Endothelial cell (in vitro differentiated cells): ENCODE measurements at places on chromosomes 1 and 21.

DNA sequence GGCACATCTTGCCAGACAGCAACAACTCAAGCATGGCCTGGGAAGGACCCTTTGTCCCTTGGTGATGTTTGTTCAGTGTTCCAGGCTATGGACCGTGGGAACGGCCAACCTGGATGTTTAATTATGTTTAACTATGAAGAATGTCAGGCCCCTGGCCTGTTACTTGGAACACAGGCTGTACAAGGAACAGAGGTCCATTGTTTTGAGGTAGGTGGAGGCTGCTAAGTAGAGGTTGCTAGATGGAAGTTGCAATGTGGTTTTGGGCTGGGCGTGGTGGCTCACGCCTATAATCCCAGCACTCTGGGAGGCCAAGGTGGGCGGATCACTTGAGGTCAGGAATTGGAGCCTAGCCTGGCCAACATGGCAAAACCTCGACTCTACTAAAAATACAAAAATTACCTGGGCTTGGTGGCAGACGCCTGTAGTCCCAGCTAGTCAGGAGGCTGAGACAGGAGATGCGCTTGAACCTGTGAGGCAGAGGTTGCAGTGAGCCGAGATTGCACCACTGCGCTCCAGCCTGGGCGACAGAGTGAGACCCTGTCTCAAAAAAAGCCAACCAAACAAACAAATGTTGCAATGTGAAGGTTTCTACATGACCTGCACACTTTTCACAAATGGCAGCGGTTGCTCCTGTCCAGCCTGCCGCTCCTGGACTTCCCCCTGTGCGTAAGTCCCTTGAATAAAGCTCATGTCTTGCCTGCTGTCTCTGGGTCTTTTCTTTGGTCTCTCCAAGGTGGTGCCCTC, 2.5 kb upstream of the LEFTY1 start:
- no peak for DNase-seq

DNA sequence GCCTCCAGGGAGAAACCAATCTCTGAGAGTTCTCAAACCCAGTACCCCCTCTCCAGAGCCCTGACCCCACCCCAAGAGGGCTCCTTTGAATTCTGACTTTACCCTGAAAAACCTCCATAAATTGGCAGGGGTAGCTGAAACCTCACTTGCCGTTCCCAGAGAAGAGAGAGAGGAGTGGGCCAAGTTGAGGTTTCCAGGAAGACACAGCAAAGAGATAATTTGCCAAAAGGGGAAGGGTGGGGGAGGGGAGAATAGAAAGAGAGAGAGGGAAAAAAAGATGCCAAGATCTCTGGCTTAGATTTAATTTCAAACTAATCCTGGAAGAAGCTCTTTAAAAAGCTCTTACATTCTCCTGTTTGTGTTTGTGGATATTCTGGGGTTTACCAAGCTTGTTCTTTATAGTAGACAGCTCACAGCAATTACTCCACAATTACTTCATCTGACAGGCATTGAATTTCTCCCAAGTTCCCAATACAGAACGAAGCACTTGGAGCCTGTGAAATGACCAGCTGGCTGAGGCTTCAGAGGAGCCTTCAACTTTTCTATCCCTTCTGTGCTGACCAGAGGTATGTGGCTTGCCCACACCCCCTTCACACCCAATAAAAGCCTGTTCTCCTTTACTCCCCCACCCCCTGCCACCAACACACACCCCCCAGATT, 1.1 kb upstream of the GRHL3 start:
- no peak for DNase-seq

GRCh38 chr1:86154571-86155050, 2.0 kb downstream of the COL24A1 start:
- peak; percentile 13 for DNase-seq

- DNase-seq = no peak
Measured at GRCh38 chr1:35546614-35547013, 10.6 kb downstream of the KIAA0319L start.

- DNase-seq = no peak
Measured at GRCh38 chr21:45622416-45623097, 21.0 kb upstream of the PCBP3 start.
